ENCODE measurements at places on chromosomes 1 and 21.
A peak's percentile ranks its signal among the peaks of the same experiment; 100 is the strongest.

DNA sequence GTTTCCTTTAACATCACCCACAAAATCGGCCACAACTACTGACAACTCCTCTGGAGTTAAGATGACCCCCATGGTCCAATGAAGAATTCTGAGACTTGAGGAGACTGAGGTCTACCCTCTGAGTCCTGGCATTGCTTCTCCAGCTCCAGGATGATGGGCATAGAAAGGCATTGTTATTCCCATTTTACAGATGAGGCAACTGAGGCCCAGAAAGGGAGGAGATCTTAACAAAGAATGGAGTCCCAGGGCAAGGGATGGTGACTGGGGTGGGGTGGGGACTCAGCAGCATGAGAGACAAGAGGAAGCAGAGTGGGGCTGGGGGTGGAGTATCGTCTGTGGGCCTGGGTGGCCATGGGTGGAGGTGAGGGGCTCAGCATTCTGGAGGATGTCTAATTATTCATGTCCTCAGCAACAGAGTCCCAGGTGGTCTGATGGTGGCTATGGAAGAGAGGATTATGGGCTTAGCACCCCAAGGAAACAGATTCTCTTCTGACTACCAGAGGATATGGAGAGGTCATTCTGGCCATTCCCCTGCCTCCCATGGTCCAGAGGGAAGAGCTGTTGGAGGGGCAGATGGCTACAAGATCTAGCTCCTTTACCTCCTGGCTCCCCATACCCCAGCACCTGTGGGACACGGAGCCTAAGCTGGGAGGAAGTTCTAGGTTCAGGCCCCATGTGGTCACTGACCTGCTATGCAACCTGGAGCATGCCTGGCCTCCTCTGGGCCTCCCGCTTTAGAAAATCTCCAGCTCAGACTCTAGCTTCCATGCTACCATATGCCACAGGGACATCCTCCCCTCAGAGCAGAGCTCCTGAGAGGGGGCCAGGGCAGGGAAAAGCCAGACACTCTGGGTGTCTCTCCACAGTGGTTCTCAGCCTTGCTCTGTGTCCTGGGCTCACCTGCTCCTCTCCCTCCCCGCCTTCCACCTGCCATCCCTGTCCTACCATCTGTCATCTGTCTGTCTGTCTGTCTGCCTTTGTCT lies 37.4 kb upstream of the DMBX1 start:
- DNase-seq, result no peak

GRCh38 chr1:116288201-116288598 lies 84.8 kb upstream of the ATP1A1 start:
- DNase-seq, result no peak

DNA sequence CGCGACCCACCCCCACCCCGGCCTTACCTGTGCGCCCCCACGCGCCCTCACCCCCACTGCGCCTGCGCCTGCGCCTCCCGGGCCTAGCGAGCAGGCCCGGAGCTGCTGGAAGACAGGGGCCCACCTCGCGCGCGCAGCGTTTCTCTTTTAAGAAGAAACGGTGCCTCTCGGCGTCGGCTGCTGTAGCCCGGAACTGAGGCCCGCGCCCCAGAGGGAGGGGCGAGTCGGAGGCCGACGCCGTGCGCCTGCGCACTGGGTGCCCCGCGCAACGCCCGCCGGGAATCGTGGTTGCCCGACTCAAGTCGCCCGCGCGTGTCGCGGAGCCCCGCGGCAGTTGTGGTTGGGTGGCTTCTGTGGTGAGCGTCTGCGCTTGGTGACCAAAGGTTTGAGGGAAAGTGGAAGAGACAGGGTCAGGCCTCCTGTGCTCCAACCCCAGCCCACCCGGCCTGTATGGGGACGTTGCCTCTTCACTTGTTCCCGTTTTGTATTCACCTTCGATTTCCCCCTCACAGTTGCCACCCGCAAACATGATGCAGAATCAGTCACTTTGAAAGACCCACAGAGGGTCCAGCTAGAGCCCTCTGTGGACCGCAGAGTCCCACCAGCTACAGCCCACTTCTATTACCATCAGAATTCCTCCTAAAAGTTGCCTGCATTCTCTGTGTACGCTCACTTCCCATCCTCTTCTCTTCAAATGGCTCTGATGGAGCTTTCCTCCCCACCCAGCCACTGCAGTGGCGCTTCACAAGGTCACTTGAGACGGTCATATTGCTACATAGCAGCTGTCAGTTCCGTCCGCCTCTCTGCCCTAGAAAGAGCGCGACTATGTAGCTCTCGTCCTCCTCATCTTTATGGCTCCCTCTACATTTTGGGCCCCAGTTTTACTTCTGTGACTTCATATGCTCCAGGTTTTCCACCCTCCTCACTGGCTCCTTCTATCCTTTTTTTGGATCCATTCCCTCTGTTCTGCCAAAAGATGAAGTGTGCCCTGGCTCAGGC lies at the start of gene ZNF692:
TSS of gene ZNF692 (minus strand) at position 195 of the 999 bp plus-strand sequence. CDS start 776 bp downstream, outside the sequence.
- peak; percentile 92 for DNase-seq

GRCh38 chr1:208219098-208219658 lies 25.0 kb downstream of the PLXNA2 start:
- no peak for DNase-seq

GRCh38 chr1:34406833-34407539 lies 230.3 kb downstream of the C1orf94 start:
- DNase-seq, result peak; percentile 17

- no peak for DNase-seq
Observed at GRCh38 chr1:41242342-41243078, 404 bp upstream of the SCMH1 start.

DNA sequence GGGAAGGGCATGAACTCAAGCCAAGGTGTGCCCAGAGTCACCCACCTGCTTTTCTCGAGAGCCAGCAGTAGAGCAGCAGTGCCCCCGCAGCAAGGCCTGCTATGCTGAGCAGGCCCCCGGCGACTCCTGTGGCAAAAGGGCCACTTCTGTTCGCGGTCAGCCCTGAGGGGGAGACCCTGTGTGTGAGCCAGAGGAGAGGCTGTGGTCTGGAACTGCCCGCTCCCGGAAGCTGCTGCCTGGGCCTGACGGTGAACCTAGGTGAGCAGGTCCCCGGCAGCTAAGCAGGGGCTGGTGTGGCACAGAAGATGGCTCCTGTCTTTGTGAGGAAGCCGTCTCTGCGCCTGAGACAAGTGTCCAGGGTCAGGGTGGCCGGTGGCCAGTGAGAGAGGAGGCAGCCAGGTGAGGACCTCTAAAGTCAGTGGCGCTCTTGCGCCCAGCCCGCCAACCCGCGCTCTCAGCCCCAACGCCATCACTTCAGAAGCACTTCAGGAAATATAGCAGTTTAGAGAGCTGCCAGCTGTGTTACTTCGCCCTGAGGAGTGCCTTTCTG lies 31.9 kb downstream of the FCRL5 start:
- DNase-seq, result no peak

- DNase-seq, result no peak
Observed at GRCh38 chr1:175417316-175417715, 224.7 kb upstream of the KIAA0040 start.

GRCh38 chr1:112946683-112947082 lies 9.3 kb downstream of the SLC16A1 start:
- DNase-seq, result no peak

- no peak for DNase-seq
Observed at GRCh38 chr1:41525891-41526587, 41.6 kb upstream of the EDN2 start.
